Upper lobe of right lung (tissue), 1 donor: ENCODE measurements at places on chromosomes 3 and 15. TPM values are rescaled to one million over a fixed set of nuclear protein-coding genes. Genes with fewer than 3 reads are reported as not detected.

DNA sequence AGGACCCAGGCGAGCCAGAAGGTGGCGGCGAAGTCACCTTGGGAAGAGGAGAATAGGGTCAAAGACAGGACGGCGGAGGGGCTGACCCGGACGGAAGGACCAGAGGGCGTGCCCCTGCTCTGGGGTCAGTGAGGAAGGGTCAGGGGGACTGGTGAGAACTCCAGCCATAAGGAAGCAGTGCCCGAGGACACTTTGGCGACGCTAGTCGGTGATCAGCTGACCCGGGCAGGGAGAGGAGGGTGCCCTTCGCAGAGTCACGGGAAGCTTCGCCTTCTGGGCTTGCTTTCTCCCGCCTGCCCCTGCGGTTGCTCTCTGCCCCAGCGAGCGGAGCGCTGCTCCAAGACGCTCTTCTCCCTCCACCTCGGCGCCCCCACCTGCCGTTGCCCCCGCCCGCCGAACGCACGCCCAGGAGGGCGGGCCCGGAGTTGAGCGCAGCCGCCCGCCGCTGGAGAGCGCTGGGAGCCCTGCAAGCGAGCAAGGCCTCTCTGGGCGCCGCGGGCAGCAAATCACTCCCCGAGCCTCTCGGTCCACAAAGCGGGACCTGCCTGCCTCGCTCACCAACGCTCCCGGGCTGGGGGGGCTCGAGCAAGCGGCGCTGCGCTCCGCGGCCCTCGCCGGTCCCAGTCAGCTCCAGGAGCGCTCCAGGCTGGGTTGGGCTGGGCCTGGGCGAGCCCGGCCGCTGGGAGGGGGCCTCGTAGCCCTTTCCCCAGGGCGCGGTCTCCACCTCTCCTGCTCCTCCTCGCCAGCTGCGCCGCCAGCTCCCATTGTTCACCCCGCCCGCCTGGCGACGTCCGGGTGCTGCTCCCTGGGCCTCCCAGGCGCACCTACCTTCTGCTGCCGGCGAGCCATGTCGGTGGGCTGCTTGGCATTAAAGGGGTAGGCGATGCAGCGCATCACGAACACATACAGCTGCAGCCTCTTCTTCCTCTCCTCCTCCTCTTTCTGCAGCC, 1.2 kb downstream of the CADPS start:
- H3K27ac ChIP-seq: no peak overlapping the region
- no peaks in the 10 kb centered on the region for H3K36me3 ChIP-seq
- peak overlapping the region; percentile 43 for H3K4me3 ChIP-seq
- H3K27me3 ChIP-seq: peaks cover 57% of the 10 kb centered on the region

- H3K36me3 ChIP-seq: no peaks in the 10 kb centered on the region
- H3K27me3 ChIP-seq: no peaks in the 10 kb centered on the region
- no peak for DNase-seq
- H3K4me1 ChIP-seq: peaks cover 57% of the 10 kb centered on the region
- peak overlapping the region; percentile 63 for H3K27ac ChIP-seq
- no peak overlapping the region for H3K4me3 ChIP-seq
These were observed 54.7 kb upstream of the TRAK1 start for GRCh38 chr3:42036483-42036823.

FRMD4B gene
- total RNA-seq: 60.7 TPM

MED12L gene
- total RNA-seq: 0.69 TPM
